ENCODE measurements at places on chromosomes 1 and 21.
A peak's percentile ranks its signal among the peaks of the same experiment; 100 is the strongest.

- DNase-seq: peak; percentile 55
These were observed 363.4 kb upstream of the LYPLAL1 start for GRCh38 chr1:218810306-218810705.

- peak; percentile 59 for DNase-seq
These were observed 110.2 kb downstream of the NAV1 start for GRCh38 chr1:201648907-201649721.

DNA sequence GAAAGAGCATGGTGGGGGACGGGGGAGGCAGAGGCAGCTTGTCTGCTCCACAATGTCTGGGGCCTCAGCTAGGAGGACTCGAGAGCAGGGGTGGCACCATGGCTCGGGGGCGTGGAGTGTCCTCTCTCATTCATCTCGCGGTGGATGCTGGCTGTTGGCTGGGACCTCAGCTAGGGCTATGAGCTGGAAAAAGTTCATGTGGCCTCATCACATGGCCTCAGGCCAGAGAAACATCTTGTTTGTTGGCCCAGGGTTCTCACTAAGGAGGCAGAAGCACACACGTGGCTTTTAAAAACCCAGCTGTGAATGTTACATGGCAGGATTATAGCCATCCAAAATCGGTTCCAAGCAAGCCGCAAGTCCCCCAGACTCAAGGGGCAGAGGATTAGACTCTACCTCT lies 6.2 kb upstream of the CENPS start:
- DNase-seq: peak; percentile 82

DNA sequence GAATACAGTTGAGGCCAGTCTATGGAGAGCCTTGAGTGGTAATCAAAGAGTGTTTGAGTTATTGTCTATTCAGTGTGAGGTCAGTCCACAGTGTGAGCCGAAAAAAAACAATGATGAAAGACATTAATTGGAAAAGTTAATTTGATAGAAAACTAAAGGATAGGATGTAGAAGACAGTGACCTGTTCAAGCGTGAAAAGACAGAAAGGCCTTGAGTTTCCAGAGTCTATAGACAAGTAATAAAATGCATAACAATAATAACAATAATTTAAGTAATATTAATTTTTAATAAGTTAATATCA lies 90.4 kb downstream of the SLC30A10 start:
- no peak for DNase-seq

DNA sequence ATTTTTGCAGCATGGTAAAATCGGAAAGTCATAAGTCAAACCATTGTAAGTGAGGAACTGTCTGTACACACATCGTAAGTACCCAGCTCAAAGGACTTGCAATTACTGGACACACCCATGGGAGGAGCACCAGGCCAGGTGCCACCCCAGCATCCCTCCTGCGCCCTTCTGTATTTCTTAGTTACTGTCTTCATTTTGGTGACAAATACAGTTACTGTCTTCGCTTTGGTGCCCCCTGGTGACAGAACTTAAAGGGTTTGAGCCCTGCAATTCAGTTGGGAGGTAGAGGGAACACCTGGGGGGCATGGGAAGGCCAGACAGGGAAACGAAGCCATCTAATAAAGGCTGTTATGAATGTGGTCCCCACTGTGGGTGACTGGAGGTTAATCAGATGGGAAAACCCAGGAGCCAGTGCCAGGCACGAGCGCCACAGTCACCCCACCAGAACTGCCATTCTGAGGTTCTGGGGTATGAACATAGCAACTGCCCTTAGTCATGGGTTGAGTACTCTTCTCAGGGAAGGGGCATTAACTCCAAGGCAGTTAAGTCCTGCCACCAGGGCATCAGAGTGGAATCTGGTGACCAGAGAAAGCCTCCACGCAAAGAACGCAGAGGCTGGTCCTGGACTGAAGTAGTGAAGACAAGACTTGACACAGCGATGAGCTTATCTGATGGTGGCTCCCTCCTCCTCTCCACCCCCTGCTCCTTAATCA lies 612.9 kb downstream of the PTPRU start:
- DNase-seq: peak; percentile 23

- DNase-seq: peak; percentile 26
These were observed 425.5 kb downstream of the KCTD3 start for GRCh38 chr1:215992620-215993019.

- no peak for DNase-seq
These were observed 22.7 kb downstream of the WNT9A start for GRCh38 chr1:227924833-227925574.
